ENCODE measurements at places on chromosomes 16 and 17.

GRCh38 chr17:75619506-75620431, 13.5 kb upstream of the SMIM5 start:
- peak; percentile 70 for DNase-seq

GRCh38 chr16:525520-526180, 1.9 kb upstream of the CAPN15 start:
- DNase-seq = no peak

GRCh38 chr17:44014133-44014436, 678 bp downstream of the TMEM101 start:
- no peak for DNase-seq

DNA sequence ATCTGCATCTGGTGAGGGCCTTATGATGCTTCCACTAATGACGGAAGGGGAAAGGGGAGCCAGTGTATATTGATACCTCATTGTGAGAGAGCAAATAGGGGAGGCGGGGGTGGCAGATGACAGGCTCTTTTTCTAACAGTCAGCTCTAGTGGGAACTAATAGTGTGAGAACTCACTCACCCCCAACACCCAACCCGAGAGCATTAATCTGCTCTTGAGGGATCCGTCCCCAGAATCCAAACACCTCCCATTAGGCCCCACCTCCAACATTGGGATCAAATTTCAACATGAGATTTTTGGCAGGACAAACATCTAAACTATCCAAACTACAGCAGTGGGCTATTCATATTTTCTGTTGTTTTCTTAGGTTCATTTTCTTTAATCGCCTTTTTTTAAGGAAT, 54.4 kb downstream of the BPTF start:
- DNase-seq = no peak

DNA sequence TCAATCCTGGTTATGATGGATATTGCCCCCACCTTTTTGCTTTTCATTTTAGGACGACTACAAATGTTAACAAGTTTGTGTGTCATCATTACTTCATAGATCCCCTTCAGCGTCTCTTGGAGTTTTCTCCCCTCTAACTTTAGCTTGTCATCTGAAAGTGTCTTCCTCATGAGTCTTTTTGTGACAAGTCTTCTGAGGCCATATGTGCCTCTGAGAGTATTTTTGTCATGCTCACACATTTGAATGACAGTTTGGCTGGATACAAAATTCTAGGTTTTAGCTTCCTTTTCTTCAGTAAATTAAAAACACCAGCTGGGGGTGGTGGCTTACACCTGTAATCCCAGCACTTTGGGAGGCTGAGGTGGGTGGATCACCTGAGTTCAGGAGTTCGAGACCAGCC, 203.8 kb upstream of the CHMP6 start:
- no peak for DNase-seq

DNA sequence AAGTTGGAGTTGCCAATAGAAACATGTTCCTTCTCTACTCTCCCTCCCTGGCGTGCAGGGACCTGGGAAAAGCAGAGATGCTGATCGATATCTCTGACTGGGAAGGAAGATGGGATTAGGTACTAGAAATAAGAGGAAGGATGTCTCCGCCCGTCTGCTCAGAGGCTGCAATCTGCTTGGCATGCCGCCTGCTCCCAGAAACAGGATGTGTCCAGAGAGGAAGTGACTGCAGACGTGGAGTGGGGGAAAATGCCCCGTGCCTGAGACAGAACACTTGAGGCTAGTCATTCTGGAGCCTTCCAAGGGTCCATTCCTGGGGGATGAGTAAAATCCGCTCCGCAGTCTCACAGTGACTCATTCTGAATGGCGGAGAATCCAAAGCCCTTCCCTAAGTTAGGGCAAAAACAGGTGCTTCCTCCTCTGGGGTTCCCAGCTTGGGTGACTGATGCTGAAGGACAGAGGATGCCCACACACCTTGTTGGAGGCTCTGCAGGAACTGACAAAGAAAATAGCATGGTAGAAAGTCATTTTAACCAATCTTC, 45.0 kb upstream of the SMURF2 start:
- no peak for DNase-seq

All from H1 (cell line).